ENCODE measurements at places on chromosomes 6 and 20.

DNA sequence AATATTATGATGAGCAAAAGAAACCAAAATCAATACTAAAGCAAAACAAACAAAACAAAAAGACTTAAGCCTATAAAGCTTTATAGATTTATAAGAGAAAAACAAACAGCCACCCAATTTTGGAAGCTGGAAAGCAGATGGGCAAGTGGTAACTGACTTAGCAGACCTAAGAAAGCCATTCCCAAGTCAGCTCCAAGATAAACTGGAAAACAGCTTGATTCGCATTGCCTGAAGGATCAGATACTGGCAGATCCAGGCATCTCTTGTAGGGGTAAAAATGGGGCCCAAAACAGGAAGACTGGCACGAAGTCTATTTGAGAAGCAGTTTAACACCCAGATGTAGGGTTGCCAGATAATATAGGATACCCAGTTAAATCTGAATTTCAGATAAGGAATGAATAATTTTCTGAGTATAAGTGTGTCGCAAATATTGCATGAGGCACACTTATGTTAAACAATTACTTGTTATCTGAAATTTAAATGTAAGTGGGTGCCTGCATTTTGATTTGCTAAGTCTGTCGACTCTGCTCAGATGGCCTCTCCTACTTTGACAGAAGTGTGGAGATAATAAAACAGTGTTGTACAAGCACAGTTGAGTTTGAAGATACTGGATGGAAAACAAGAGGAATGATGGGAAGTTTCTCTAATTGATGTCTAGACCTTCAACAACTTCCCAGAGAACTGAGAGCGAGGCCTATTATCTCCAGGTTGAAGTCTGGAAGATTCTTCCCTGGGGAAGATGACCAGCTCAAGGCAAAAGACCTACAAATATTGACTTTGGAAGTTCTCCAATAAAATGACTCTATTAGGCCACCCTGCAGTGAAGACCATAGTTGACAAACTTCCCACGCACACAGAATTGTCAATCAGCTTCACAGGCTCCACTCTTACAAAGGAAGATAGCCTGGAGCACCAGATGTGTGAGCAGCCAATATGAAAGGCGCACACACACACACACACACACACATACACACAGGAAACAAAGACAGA lies 113.4 kb downstream of the FAM50B start:
- no peak for DNase-seq

- no peak for DNase-seq
Measured at GRCh38 chr20:57835074-57835452, 125.2 kb upstream of the PMEPA1 start.

DNA sequence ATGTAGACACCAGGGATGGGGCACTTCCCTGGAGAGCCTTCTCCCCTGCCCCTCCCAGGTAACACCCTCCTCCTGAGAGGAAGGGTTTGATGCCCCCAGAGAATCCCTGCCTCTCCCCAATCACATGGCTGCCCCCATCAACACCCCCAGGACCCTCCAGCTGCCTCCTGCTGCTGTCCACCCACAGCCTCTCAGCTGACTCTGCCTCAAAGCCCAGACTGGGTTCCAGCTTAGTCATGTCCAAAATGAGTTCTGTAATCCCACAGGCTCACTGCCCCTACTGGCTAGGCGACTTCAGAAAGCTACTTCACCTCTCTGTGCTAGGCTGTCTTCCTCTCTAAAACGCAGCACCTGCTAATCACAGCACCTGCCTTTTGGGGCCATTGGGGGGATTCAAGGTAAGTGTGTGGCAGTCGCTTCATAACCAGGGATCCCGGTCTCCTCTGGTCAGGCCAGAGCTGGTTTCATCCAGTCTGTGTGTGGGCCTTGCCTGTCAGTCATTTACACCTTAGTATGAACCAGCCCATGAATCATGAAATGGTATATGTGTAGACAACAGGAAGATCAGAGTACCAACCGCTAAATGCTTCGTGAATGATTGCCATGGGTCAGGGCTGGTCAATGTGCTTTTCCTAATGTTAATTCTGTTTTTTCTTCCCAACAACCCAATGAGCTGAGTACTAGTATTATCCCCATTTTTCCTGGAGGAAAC lies 40.4 kb downstream of the TFEB start:
- DNase-seq, result no peak

GRCh38 chr6:148890652-148891404 lies 144.0 kb downstream of the UST start:
- DNase-seq, result no peak

DNA sequence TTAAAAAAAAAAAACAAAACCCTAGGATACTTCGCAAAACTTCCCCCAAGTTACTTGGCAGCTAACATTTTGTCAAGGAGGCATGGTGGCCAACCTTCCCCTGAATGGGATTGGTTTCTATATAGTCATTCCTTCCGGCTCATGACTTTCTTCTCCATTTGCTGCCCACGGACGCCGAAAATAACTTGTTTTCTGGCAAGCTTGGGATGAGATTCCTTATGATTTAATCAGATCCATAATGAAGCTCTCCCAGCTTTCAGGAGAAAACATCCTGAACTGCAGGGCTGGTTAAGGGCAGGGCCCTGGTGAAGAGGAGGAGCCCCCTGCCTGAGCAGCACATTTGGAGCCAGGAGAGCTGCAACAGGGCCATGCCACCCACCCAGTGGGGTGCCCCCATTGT lies 49.9 kb downstream of the PPP1R16B start:
- DNase-seq, result no peak

DNA sequence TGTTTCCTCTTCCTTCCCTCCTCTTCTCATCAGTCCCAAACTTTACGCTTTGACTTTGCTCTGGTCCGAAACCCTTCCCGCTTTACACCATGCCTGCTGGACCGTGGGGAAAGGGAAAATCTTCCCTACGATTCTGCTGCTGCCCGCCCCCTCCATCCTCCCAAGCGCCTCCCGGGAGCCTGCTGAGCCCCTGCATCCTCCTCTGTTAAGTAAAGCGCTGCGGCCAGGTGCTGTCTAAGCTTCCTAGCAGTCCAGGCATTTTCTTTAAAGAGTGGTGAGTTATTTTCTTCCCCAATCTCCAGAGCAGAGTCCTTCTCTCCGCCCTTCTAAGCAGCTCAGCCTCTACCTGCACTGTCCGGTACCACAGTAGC lies 376.3 kb downstream of the RNGTT start:
- DNase-seq, result no peak

GRCh38 chr6:27810768-27811450 lies 101.3 kb downstream of the OR2B2 start:
- no peak for DNase-seq

GRCh38 chr6:32163559-32164258 lies 686 bp upstream of the EGFL8 start:
- no peak for DNase-seq

- DNase-seq, result no peak
Measured at GRCh38 chr6:85462673-85463072, 12.8 kb downstream of the NT5E start.

DNA sequence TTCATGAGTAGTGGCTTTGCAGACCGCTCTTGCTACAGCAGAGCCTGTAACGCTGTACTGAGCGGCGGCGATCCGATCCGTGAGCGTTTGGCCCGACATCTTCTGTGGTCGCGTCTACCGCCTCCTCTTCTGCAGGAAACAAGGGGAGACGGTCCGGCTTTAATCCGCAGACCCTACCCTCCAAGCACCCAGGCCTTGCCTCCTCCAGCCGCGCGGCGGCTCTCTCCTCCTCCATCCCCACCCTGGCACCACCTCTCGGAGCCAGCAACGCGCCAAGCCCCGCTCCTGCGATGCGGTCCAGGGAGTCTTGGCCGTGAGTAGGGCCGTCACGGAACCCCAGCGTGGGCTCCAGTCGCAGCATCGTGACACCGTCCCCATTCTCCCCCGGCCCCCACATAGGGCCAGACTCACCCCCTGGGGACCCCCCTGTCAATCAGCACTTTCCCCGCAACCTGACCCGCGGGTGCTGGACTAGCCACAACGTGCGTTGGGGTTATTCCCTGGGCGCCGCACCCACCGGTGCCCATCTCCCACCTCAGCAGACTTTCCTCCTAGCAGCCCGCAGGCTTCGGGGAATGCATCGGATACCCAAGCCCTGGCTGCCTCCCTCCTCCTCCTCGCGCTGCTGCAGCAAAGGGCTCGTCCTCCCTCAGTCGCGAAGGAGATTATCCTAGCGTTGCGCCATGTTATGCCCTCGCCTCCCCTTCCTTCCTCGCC lies 914 bp downstream of the SNAP91 start:
- no peak for DNase-seq

DNA sequence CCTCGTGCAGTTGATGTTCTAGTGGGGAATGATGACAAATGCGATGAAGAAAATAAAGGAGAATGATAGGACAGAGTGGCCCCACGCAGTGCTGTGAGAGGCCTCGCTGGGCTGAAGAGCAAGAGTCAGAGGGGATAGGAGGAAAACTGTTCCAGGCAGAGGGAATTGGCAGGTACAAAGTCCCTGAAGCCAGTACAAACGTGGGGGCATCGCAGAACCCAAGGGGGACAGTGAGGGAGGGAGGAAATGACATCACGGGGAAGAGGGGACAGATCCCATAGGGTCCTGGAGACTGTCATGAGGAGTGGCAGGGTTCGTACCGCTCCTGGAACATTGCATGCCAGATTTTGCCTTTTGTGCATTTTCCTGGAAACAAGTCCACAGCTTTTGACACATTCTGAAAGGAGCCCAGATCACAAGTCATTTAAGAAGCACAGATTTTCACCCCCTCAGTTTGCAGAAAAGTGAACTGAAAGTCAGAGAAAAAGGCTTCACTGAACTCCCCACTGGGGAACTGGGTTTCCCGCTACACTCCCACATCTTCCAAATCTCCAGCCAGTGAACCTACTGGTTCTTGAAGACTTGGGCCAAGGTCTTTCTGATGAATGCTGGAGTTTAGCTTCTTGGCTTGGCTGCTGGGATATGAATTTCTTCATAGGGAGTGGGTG lies 77.0 kb downstream of the SULF2 start:
- no peak for DNase-seq

GRCh38 chr6:78340755-78341154 lies 526.6 kb upstream of the IRAK1BP1 start:
- no peak for DNase-seq

DNA sequence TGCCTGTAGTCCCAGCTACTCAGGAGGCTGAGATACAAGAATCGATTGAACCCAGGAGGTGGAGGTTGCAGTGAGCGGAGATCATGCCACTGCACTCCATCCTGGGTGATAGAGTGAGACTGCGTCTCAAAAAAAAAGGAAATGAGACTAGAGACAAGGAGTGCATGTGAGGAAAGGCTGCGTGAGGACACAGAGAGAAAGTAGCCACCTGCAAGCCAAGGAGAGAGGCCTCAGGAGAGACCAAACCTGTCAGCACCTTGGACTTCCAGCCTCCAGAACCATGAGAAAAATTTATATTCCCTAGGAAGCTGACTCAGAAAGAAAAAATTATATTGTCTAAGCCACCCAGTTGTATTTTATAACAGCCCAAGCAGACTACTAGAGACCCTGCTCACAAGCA lies 7.4 kb upstream of the BEND3 start:
- DNase-seq, result no peak

GRCh38 chr20:63833776-63834490 lies 2.9 kb upstream of the ZBTB46 start:
- no peak for DNase-seq

- peak; percentile 32 for DNase-seq
Measured at GRCh38 chr6:99330159-99330558, 19.3 kb downstream of the FAXC start.

GRCh38 chr6:13101409-13101808 lies 226.9 kb downstream of the TBC1D7 start:
- DNase-seq, result no peak

GRCh38 chr6:137824896-137825295 lies 42.2 kb upstream of the TNFAIP3 start:
- DNase-seq, result no peak

- DNase-seq, result no peak
Measured at GRCh38 chr6:81889377-81890053, 137.0 kb upstream of the TENT5A start.

DNA sequence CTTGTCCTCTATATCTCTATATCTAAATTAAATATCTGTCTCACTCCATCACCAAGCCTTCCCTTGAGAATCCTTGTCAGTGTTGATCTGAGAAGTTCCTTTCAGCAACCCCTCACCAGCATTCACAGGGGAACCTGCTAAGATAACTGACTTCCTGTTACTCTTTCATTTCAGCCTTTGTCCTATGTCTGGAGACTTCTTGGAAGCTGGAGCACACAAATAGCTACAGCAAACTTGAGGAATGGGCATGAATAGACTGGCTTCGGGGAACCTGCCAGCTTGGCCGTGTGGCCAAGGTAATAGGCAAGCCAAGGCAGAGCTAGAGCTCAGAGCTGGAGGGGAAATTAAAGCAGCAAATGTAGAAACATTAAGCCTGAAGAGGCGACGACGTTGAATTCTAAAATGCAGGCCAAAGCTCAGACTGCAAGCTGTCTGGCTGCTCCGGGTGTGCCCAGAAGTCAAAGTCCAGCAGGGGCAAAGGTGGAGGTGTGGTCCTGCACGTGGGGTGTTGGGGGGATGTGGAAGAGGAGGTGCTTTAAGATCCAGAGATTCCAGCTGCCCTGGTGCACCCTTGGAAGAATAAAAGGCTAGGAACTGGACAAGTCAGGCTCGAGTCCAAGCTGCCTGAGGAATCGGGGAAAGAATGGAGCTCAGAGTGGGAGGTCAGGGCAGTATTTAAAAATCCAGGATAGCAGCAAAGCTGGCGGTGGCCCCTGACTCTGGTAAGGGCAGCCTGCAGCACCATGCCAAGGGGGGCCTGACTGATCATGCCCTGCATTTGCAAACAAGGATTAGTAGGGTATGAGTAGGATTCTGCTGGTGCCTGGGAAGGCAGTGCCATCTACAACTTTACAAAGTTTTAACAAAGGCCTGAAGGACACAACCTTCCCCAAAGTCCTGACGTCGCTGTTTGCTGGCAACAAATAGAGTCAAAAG lies 185.0 kb upstream of the SGK1 start:
- DNase-seq, result no peak

DNA sequence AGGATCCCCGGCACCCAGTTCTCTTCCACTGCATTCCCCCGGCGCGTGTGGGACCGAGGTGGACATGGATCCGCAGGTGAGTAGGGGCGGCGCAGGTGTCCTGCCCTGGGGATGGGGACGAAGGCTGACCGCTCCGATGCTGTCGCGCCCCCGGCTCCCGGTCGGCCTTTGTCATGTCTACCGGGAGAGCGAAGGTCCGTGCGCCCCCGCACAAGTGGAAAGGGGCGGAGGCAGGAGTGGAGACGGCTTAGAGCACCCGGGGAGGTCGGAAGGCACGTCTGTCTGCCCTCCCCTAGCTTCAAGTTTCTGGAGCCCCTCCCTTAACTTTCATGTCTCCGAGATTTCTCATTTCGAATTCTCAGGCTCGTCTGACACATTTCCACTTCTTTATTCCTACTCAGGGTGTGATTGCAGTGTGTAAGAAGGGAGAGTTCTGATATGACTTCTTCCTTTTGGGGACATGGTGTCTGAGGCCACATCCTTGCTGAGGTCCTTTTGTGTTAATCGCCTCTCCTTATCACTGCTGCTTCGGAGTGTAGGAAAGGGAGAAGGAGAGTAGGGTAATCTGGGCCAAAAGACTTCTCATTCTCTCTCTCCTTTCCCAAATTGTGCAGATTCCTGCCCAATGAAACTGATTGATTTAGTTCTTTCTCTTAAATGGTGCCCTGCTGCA lies 435 bp downstream of the KIFC1 start:
- DNase-seq, result no peak
